ENCODE measurements at places on chromosomes 5 and 9. TPM values are rescaled to one million over a fixed set of nuclear protein-coding genes. Genes with fewer than 3 reads are reported as not detected.

Gene CEP120
- total RNA-seq = 22.6 TPM

Gene SERF1B
- 7.7 TPM for total RNA-seq

Gene TSSK1B
- total RNA-seq = not detected

Gene GRM6
- not detected for total RNA-seq

Gene ACTBL2
- not detected for total RNA-seq

Gene LECT2
- total RNA-seq = not detected

Gene FST
- total RNA-seq = 0.43 TPM

Gene SSBP2
- total RNA-seq = 12.9 TPM

Gene SPINK13
- not detected for total RNA-seq

Gene LMNB1
- total RNA-seq = 198 TPM
